Fibroblast of lung (primary cell): ENCODE measurements at places on chromosomes 4 and X.

GRCh38 chrX:108292053-108292452, 146.2 kb downstream of the COL4A6 start:
- no peaks in the 10 kb centered on the region for H3K4me1 ChIP-seq
- no peak for DNase-seq
- H3K36me3 ChIP-seq, result no peaks in the 10 kb centered on the region
- no peak overlapping the region for H3K27ac ChIP-seq
- H3K27me3 ChIP-seq, result no peaks in the 10 kb centered on the region

DNA sequence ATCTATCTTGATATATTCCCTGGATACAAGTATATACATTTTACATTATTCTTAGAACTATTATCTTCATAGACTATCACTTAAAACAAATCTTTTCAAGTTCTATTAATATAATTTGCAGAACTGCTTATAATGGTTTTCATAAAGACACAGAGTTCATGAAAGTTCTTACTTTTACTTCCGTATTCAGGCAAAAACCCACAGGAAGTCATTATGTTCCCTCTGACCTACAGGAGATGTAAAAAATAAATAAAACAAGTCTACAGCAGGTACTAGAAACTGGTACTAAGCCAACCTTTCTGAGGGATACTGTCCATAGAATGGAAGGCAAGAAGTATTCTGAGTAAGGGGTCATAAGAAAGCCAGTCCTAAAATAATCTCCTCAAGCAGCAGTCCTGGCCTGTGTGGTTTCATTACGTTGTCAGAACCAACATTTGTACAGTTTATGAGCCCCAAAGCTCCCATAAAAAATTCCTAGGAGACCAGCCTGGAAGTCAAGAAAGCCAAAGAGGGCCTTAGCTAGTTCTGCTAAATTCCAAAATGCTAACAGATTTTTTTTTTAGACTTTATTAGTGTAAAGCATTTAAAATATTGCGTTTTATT, 68.6 kb downstream of the CAMK2D start:
- no peak overlapping the region for H3K27ac ChIP-seq
- no peaks in the 10 kb centered on the region for H3K27me3 ChIP-seq
- H3K36me3 ChIP-seq, result no peaks in the 10 kb centered on the region
- DNase-seq, result no peak
- no peaks in the 10 kb centered on the region for H3K4me1 ChIP-seq
- H3K4me3 ChIP-seq, result no peak overlapping the region

DNA sequence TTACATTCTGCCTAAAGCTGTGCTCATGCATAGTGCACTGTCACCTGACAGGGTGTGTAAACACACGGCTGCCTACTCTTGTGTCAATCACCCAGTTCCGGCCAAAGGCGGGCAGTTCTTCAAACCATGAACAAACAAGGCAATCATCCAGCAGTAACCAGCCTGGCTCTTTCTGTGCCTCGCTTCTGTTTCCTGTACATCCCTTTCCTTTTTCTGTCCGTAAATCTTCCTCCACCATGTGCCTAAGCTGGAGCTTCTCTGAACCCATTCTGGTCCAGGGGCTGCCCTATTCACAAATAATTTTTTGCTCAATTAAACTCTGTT, 60.8 kb upstream of the CBR4 start:
- no peak overlapping the region for H3K27ac ChIP-seq
- DNase-seq, result peak; percentile 64
- H3K36me3 ChIP-seq, result no peaks in the 10 kb centered on the region
- H3K4me1 ChIP-seq, result no peaks in the 10 kb centered on the region
- no peak overlapping the region for H3K4me3 ChIP-seq

- H3K36me3 ChIP-seq, result no peaks in the 10 kb centered on the region
- H3K4me1 ChIP-seq, result no peaks in the 10 kb centered on the region
- no peaks in the 10 kb centered on the region for H3K27me3 ChIP-seq
- peak; percentile 49 for DNase-seq
- no peak overlapping the region for H3K27ac ChIP-seq
- no peak overlapping the region for H3K4me3 ChIP-seq
Observed at GRCh38 chr4:83022724-83023450, 12.1 kb upstream of the COPS4 start.

DNA sequence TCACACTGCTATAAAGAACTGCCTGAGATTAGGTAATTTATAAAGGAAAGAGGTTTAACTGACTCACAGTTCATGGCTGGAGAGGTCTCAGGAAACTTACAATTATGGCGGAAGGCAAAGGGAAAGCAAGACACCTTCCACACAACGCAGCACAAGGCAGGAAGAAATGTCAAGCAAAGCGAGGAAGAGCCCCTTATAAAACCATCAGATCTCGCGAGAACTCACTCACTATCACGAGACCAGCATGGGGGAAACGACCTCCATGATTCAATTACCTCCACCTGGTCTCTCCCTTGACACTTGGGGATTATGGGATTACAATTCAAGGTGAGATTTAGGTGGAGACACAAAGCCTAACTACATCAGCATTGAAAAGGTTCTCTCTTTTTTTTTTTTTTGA, 39.6 kb downstream of the PALLD start:
- H3K27ac ChIP-seq, result no peak overlapping the region
- H3K4me1 ChIP-seq, result no peaks in the 10 kb centered on the region
- no peak for DNase-seq
- H3K36me3 ChIP-seq, result no peaks in the 10 kb centered on the region

DNA sequence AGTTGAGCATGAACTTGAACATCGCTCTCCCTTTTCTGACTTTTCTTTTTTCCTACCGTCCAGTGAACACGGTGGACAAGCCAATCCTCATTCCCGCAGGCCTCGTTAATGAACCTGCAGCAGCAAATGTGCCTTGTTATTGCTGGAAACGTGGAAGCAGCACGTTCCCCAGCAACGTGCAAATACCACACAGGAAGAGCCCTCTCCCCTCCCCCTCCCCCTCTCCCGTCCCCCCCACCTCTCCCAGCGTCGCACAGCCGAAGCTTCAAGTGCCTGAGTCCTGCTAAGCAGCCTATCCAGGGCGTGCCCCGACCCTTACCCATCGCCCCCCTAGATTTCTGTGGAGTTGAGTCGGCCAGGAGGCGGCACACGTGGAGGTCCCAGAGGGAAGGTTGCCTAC, 219.9 kb downstream of the BCOR start:
- no peaks in the 10 kb centered on the region for H3K4me1 ChIP-seq
- DNase-seq, result no peak
- H3K27me3 ChIP-seq, result no peaks in the 10 kb centered on the region
- H3K36me3 ChIP-seq, result no peaks in the 10 kb centered on the region

DNA sequence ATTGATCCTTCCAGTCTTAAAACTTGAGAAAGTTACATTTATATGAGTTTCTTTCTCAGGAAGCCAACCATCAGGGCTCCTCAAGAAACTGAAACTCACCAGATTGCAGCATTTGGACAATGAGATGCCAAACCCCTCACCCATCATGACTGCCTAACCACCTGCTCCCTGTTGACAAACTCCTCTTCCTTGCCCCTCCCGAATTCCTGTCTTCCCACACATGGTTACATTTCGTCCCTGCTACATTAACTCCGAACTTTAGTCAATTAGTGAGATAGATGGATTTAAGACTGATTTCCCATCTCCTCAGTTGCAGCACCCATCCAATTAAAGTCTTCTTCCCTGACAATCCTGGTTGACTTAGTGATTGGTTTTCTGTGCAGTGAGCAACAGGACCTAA, 118.7 kb downstream of the ZNF330 start:
- H3K36me3 ChIP-seq, result no peaks in the 10 kb centered on the region
- H3K27me3 ChIP-seq, result no peaks in the 10 kb centered on the region
- H3K27ac ChIP-seq, result no peak overlapping the region
- no peak overlapping the region for H3K4me3 ChIP-seq
- no peaks in the 10 kb centered on the region for H3K4me1 ChIP-seq

- H3K27me3 ChIP-seq, result no peaks in the 10 kb centered on the region
- H3K4me1 ChIP-seq, result peaks cover 12% of the 10 kb centered on the region
- no peak overlapping the region for H3K4me3 ChIP-seq
- H3K36me3 ChIP-seq, result no peaks in the 10 kb centered on the region
Observed at GRCh38 chr4:80134936-80135701, 62.1 kb upstream of the ANTXR2 start.

DNA sequence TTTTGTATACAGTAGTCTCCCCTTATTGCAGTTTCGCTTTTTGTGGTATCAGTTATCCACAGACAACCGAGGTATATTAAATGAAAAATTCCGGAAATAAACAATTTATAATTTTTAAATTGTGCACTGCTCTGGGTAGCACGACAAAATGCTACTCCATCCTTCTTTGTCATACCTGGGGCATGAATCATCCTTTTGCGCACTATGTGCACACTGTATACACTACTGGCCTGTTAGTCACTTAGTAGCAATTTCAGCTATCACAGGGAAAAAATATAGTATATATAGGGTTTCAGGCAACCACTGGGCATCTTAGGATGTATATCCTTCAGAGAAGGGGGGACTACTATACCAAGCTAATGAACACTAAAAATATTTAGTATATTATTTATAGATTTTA, 198.8 kb upstream of the FAT4 start:
- H3K4me1 ChIP-seq, result no peaks in the 10 kb centered on the region
- H3K36me3 ChIP-seq, result no peaks in the 10 kb centered on the region
- no peak overlapping the region for H3K27ac ChIP-seq
- no peak overlapping the region for H3K4me3 ChIP-seq
- H3K27me3 ChIP-seq, result no peaks in the 10 kb centered on the region

DNA sequence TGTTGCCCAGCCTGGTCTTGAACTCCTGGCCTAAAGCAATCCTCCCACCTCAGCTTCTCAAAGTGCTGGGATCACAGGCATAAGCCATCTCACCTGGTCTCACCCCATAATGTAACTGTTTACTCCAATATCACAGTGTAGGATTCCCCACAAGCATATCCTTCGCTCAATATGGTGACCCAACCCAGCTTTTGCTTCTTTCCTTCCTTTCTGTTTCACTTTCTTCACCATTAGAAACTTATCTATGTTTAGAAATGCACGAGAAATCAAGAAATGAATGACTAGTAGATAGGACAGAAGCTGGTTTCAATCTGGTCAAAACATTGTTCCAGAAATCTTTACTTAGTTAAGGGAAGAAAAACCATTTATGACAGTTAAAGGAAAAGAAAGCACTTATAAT, 18.9 kb downstream of the TSPAN5 start:
- no peak overlapping the region for H3K27ac ChIP-seq
- H3K27me3 ChIP-seq, result no peaks in the 10 kb centered on the region
- H3K36me3 ChIP-seq, result no peaks in the 10 kb centered on the region
- H3K4me3 ChIP-seq, result no peak overlapping the region

DNA sequence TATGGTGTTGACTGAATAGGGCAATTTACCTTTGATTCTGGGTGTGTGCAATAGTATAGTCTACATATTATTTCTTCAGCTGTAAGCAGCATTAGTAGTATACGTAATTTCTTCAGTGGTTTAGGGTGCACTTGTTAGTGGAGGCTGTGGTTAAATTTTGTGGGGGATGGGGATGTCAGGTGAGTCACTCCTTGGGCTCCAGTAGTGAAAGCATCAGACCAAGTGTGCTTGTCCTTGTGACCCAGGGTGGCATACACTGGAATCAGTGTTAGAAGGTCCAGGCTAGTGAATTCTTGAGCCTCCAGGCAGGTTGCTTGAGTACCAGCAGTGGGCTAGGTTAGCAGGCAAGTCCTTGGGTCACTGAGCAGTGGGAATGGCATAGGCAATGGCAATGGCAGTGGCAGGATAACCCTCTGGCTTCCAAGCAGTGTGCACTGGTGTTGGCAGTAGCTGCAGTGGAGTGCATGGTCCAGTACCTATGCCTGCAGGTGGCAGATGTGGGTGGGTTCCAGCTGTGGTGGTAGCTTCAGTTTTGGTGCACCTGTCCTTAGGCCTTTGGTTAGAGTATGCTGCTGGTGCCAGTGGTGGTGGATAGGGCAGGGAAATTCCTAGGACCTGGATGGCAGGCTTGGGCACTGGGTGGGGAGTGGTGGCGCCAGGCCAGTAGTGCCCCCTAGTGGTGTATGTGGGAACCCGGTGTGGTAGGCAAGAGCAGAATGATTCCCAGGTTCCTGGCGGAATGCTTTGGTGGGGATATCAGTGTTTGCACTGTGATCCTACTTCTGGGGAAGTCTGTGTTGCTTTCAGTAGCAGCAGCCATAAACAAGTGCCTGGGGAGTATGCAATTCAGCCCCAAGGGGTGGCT, 531.0 kb downstream of the SMARCA1 start:
- DNase-seq, result no peak
- H3K4me3 ChIP-seq, result no peak overlapping the region
- H3K4me1 ChIP-seq, result no peaks in the 10 kb centered on the region
